ENCODE measurements at places on chromosomes 6 and 20.

DNA sequence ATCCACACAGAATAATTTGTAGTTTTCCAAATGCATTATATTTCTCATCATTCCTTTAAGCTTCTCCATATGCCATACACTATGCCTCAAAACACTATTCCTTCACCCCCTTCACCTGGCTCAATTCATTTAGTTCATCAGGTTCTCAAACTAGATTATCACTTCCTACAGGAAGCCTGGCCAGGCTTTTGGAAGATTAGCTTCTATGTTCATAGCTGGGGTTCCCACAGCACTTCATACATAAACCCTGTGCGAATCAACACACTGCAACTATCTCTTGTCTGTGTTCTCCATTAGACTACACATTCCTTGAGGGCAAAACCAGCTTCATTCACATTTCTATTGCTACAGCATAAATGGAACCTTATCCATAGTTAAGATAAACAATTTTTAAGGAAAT is 40.5 kb upstream of the PLN start:
- no peak for DNase-seq

DNA sequence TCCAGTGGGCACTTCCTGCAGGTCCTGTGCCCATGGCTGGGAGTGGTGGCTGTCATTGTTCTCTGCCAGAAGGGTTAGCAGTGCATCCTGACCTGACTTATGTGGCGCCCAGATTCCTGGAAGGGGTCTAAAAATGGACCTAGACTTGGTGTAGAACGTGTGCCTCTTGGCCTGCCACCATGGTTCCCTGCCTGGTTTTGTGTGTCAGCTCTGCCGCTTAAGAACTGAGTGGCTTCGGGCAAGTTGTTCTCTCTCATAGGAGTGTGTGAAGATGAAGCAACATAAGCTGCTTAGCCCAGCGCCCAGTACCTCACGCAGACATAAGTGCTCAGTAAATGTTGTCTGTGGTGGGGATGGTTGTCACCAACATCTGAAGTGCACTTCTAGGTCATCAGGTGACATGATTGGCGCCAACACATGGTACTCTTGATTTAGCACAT is 52.1 kb downstream of the PTPN1 start:
- no peak for DNase-seq

GRCh38 chr6:9332241-9332780 is 897.0 kb upstream of the SLC35B3 start:
- DNase-seq = no peak

- DNase-seq = peak; percentile 20
Measured at GRCh38 chr6:29763491-29764289, 40.5 kb downstream of the HLA-F start.

GRCh38 chr20:17835240-17835933 is 133.2 kb downstream of the SNX5 start:
- DNase-seq = no peak

- no peak for DNase-seq
Measured at GRCh38 chr20:40359131-40359912, 329.7 kb downstream of the MAFB start.

DNA sequence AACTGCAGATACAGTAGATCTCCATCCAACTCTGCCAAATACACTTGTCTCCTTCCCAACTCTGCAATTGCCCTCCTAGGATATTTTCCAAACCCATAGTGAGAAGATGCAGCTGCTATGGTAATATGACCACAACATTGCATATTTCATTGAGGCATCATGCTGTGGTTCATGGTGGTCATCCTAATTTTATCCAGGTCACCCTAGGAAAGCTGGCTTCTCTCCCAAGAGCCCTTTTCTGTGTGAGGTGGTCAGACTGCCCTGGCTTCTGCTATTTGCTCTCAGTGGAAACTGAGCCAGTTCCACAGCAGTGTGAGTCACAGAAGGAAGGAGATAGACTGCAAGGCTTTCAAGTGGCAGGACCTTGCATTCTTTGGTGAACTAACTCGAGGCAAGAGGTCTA is 5.5 kb downstream of the OGFRL1 start:
- peak; percentile 37 for DNase-seq

- DNase-seq = no peak
Measured at GRCh38 chr20:49397525-49397924, 84.9 kb downstream of the KCNB1 start.

DNA sequence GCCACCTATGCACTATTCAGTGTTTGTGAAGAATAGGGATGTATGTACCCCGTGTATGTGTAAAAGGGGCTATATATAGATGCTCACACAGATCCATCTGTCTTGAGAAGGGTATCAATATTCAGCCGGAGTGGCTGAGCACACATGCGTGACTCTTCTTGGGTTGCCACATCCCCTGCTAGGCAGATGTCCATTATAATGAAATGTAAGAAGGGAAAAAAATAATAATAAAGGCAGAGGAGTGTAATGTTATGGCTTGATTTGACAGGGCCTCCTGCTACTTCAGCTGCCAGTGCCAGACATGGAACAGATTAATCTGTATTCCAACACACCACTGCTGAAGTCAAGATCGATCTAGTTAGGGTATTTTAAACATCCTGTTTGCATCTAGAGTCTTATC is 74.2 kb upstream of the VSTM2L start:
- no peak for DNase-seq

- DNase-seq = no peak
Measured at GRCh38 chr20:43680981-43681380, 14.1 kb downstream of the MYBL2 start.

- no peak for DNase-seq
Measured at GRCh38 chr6:84638286-84638685, 126.1 kb downstream of the TBX18 start.

DNA sequence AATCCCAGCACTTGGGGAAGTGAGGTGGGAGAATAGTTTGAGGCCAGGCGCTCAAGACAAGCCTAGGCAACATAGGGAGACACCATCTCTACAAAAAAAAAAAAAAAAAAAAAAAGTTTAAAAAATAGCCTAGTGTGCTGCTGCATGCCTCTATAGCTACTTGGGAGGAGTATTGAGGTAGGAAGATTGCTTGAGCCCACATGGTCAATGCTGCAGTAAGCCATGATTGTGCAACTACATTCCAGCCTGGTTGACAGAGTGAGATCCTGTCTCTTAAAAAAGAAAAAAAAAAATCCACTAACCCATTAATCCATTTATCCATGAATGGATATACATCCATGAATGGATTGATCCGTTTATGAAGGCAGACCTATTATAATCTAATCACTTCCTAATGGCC is 1064.6 kb upstream of the EYS start:
- no peak for DNase-seq
